ENCODE measurements at places on chromosomes 4 and X. TPM values are rescaled to one million over a fixed set of nuclear protein-coding genes. Genes with fewer than 3 reads are reported as not detected.

CXorf49 gene
- not detected for total RNA-seq

AP1AR gene
- total RNA-seq: 75.1 TPM

HSD17B13 gene
- 0.94 TPM for total RNA-seq

GPM6B gene
- 362 TPM for total RNA-seq

RRH gene
- total RNA-seq: 0.31 TPM

ETNPPL gene
- not detected for total RNA-seq

PLAC8 gene
- total RNA-seq: not detected

MAGED4B gene
- total RNA-seq: 81.7 TPM

MAGEC2 gene
- total RNA-seq: not detected

RBMXL3 gene
- total RNA-seq: not detected

NOX1 gene
- total RNA-seq: not detected

TKTL2 gene
- 1.9 TPM for total RNA-seq

SPANXN2 gene
- total RNA-seq: not detected

NMU gene
- total RNA-seq: 2.2 TPM

BBS12 gene
- 10.6 TPM for total RNA-seq

PDGFRA gene
- total RNA-seq: 56.7 TPM

HAND2 gene
- total RNA-seq: not detected

SMIM10 gene
- 0.31 TPM for total RNA-seq

REELD1 gene
- total RNA-seq: not detected

KLB gene
- not detected for total RNA-seq

NUDT10 gene
- total RNA-seq: 36.3 TPM

UCP1 gene
- total RNA-seq: not detected

UCHL1 gene
- total RNA-seq: 918 TPM

MAGED4 gene
- 127 TPM for total RNA-seq

CLNK gene
- not detected for total RNA-seq

GRIA3 gene
- 101 TPM for total RNA-seq

IBSP gene
- total RNA-seq: not detected

CTAG2 gene
- not detected for total RNA-seq

SPATA4 gene
- 0.63 TPM for total RNA-seq

APLN gene
- 3.1 TPM for total RNA-seq

HTT-AS gene
- total RNA-seq: not detected

TACR3 gene
- 1.3 TPM for total RNA-seq

TIMM8A gene
- 5.9 TPM for total RNA-seq

PLXNB3 gene
- total RNA-seq: 2.8 TPM

PHEX gene
- total RNA-seq: 3.1 TPM

TXK gene
- 2.8 TPM for total RNA-seq

CENPVL1 gene
- total RNA-seq: 2.5 TPM

CCKAR gene
- 0.31 TPM for total RNA-seq

ZMYM3 gene
- 35.4 TPM for total RNA-seq

DDIT4L gene
- 0.31 TPM for total RNA-seq

SPRY1 gene
- 14.4 TPM for total RNA-seq

SMARCA1 gene
- total RNA-seq: 80.1 TPM

UGT2A1 gene
- not detected for total RNA-seq

HTR2C gene
- total RNA-seq: 2.8 TPM

CPE gene
- 376 TPM for total RNA-seq

CXCL1 gene
- not detected for total RNA-seq

ATOH1 gene
- total RNA-seq: not detected

CSAG3 gene
- total RNA-seq: not detected

OTOP1 gene
- total RNA-seq: not detected

ARHGEF6 gene
- 16.3 TPM for total RNA-seq
